T-helper 2 cell treated with Interferon-gamma antibody and Interleukin-4, amounts not matched to agents 5 μg/mL and 100 μg/mL, for 36 hours (primary cell): ENCODE measurements at places on chromosomes 5 and 9.

DNA sequence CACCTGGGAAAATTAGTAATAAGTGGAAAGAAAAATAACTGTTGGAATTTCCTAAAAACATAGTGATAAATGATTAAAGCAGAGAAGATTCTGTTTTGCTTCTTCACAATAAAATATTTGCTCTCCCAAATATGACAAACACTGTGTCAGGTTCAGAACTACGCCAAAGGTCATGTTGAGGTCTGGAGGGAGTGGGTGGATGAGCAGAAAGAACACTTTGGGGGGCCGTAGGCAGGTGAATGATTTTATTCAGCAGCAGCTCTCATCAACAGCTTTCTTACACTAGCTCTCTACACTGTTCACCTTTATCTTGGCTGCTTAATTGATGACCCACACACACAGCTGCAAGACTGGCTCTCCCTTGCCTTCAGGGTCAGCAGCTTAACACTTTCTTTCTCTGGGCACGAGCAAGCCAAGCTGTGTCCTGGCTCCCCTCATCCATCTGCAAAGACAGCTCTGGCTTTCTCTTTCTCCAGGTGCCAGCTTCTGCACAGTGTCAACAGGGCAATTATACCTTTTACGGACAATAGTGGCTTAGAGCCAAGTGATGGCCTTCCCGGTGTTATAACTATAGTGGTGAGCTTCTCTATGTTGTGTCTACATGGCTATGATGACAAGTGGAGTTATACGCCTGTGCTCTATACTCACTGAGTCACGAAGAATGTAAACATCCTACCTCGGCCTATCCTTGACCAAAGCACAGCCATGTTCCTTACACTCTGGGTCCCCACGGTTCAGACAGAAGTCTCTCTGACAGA is 18.9 kb upstream of the GPX8 start:
- no peak for DNase-seq

DNA sequence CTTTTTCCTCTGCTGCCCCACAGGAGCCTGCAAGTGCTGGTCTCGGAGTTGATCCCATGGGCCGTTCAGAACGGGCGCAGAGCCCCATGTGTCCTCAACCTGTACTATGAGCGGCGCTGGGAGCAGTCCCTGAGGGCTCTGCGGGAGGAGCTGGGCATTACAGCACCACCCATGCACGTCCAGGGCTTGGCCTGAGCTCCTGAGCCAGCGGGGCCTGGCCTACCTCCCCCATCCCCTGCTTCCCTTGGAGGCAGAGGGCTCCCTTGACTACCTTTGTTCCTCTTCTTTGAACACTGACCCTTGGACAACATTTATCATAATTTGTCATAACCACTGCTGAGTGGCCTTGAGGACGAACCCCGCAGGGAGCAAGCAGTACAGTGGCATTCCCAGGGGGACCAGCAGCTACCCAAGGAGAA is 6.9 kb upstream of the SLC27A4 start:
- no peak for DNase-seq

DNA sequence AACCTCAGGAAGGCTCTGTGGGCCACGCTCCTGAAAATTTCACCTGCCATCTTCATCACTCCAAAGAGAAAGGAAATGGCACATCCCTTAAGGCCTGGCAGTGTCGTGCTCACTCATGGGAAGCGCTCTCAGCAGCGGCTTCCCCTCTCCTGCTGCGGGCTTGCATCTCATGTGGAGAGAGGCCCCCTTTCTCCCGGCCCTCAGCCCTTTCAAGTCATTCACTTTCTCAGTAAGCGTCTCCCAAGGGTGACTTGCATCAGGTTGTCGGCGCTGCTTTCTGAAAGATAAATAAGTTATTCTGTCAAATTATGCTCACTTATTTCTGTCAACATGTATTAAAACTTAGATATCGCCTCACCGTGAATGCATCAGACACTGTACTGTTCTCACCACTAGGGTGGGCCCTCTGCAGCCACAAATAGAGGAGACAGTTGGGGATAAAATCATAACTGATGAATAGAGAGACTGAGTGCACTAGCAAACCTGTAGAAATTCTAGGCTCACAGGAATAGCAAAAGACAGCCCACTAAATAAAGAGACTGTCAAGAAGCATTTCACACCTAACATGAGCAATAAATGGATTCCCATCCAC is 174.6 kb downstream of the RFK start:
- no peak for DNase-seq

GRCh38 chr9:109418827-109419226 is 79.3 kb downstream of the PTPN3 start:
- peak; percentile 35 for DNase-seq

- DNase-seq = peak; percentile 76
Observed at GRCh38 chr5:139746691-139747582, 48.7 kb upstream of the PSD2 start.

GRCh38 chr5:173163219-173163618 is 18.9 kb downstream of the BNIP1 start:
- DNase-seq = no peak
